ENCODE measurements at places on chromosomes 2 and 18.
A peak's percentile ranks its signal among the peaks of the same experiment; 100 is the strongest.

DNA sequence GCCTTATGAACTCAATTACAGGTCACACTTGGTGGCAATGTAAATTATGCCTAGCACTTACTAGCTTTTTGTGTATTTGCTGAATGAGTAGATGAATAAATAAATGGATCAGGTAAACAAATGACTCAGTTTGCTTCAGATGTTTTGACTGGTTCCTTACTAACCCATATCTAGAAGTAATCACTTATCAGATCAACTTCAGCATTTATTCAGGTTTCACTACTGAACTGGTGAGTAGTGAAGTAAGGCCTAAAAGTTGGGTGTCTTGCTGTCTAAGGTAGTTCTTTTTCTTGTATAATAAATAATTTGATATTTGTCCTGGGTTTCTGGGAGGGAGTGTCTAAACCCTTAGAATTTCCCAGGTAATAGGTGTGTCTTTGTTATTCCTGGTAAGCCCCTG lies 205.0 kb downstream of the UXS1 start:
- DNase-seq = no peak

DNA sequence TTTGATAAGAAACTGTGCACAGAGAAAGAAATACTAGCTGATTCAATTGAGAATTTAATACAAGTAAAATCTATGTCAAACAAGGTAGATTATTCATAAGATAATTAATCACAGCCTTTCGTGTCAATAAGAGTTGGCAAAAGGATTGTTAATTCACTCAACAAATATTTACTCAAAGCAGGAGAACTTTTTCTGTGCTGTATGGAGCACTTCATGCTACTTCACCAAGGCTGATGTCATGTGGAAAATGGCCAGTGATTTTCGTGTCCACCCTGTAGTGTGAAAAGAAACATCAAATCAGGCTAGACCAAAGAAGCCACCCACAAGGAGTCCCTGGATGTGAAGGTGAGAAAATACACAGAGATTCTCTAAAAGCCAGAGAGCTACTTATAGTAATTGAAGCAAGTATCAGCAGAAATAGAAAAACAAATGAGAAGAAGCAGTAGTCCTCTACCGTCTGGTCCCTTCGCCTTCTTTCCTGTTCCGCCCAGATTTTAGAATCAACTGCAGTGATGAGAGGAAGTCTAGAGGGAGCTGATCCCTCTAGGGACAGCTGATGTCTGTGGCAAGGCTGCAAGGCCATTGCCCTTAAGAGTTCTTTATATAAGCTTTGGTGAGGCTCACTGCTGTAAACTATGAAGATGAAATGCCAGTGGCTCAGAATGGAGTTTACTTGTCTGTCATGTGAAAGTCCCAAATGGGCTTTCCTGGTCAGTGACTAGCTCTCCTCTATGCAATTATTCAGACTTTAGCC lies 201.3 kb upstream of the APCDD1 start:
- no peak for DNase-seq

GRCh38 chr2:188596054-188596453 lies 304.4 kb downstream of the GULP1 start:
- DNase-seq = no peak

GRCh38 chr2:117762454-117762853 lies 52.0 kb upstream of the DDX18 start:
- DNase-seq = no peak

- no peak for DNase-seq
Observed at GRCh38 chr2:96656540-96656939, 14.0 kb downstream of the FER1L5 start.

- peak; percentile 0 for DNase-seq
Observed at GRCh38 chr2:238107525-238108422, 7.6 kb downstream of the ESPNL start.

DNA sequence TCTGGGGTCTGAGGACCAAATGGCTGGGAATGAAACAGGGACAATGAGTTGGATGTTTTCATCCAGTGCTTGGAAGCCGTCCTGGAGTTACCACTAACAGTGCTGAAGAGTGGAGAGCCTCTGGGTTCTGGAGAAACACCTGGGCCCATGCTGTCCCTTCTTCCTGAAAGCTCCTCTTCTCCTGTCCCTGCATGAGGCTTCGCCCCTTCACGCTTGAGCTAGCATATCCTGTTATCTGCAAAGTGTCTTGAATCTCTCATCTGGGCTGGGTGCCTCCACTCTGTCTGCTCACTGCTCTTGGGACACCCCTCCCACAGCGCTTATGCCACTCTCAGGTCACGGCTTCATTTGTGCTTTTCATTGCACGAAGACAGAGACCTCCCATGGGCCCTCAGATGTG lies 154.5 kb downstream of the MYCN start:
- no peak for DNase-seq

DNA sequence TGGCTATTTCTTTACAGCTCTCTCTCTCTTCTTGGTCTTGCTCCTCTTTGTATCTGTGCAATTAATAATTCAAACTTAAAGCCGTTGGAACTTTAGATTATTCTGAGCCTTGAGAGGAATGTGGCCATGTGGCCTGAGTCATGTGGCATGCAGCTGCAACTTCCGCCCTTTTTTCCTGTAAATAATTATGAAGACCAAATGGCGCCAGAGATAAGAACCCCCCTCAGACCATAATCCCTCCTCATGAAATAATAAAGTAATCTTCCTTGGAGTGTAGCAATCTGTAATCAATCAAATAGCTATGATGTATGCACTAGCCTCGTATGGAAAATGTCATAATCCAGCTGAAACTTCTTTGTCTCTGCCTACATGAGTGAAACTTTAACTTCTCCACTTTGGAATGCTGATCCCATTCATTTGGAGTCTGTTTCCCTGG lies 13.5 kb upstream of the TWSG1 start:
- no peak for DNase-seq

DNA sequence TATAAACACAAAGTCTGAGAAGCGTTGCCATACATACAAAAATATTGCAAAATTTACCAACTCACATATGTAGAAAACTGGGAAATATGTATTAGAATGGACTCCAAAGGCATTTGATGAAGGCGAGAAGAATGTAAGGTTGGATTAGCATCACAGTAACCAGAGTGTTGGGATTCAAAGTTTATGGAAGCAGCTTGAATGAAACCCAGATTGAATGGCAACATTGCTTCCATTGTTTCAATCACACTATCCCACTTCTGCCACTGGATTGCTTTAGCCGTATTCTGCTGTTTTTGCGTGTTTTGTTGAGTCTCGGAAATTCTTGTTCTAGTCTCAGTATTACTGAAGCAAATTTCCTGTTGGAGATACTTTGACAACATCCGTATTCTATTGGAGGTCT lies 609.0 kb upstream of the LRATD1 start:
- no peak for DNase-seq

GRCh38 chr2:68365087-68365486 lies at the start of gene PLEK:
Gene PLEK (plus strand): TSS chr2:68365282. CDS start chr2:68365352, 70 bp downstream.
- DNase-seq = no peak

DNA sequence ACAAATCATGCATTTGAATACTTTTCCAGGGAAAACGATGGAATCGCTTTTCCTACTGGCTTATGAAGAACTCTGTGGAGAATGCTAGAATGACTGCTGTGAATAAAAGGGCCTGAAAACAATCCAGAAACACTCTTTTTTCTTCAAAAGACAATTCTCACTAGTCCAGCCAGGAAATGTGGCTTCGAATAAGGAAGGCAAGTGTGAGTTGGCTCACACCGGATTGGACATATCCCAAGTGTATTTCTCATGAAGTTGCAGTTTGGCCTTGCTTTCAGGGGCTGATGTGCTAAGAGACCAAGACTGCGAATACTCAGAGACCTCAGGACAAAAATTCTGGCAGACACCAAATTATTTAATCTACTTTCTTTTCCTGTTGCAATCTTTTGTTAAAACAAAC lies 54.1 kb downstream of the FIGN start:
- no peak for DNase-seq

DNA sequence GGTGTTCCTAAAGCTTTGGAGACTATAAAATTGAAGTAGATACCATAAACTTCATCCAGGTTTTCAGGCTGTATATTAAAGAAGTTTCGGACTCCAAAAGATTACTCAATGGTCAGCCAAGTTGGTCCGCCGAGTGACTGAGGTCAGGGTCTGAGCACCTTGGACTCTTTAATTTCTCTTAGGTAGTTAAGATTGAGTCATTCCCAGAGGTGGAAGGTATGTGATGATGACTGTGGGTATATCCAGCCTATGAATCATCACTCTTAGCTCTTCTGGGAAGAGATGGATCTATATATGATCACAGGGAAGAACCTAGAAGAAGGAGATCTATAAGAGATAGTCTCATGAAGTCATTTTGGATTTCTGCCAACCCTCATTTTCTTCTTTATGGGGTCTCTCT lies 3.3 kb downstream of the ITGA6 start:
- DNase-seq = no peak

DNA sequence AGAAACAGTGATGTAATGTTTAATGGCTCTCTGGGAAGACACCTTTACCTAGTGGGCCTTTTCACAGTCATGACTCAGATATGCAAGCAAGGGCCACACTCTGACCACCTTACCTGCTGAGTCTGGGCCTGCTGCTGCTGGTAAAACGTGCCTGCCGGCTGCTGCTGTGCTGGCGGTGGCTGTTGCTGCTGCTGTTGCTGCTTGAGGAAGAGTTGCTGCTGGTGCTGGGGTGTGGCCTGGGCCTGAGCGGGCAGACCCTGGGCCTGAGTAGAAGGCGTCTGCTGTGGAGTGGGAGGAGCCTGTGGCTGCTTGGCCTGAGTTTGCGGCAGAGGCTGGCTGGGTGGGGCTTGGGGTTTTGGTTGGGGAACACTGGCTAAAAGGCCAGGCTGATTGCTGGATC lies 81.6 kb upstream of the NFU1 start:
- no peak for DNase-seq

GRCh38 chr2:237205561-237205971 lies 119.9 kb downstream of the COPS8 start:
- no peak for DNase-seq

- DNase-seq = no peak
Observed at GRCh38 chr2:45968946-45969584, 317.6 kb downstream of the PRKCE start.

DNA sequence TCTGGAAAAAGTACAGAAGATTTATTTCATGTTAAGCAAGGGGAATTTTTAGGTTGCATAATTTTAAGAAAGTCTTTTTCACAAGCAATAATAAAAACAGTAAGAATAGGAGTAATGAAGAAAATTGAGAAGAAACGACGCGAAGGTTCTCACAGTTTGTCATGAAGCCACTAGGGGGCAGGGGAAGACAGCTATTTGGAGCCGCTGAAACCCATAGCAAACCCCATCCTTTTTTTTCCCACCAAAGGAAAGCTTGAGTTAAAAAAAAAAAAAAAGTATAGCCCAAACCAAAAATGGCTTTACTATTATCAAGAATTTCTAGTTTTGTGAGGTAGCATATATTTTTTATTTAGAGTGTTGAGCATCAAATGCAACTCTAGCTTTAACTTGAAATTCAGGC lies 300.9 kb downstream of the PHLPP1 start:
- DNase-seq = no peak

DNA sequence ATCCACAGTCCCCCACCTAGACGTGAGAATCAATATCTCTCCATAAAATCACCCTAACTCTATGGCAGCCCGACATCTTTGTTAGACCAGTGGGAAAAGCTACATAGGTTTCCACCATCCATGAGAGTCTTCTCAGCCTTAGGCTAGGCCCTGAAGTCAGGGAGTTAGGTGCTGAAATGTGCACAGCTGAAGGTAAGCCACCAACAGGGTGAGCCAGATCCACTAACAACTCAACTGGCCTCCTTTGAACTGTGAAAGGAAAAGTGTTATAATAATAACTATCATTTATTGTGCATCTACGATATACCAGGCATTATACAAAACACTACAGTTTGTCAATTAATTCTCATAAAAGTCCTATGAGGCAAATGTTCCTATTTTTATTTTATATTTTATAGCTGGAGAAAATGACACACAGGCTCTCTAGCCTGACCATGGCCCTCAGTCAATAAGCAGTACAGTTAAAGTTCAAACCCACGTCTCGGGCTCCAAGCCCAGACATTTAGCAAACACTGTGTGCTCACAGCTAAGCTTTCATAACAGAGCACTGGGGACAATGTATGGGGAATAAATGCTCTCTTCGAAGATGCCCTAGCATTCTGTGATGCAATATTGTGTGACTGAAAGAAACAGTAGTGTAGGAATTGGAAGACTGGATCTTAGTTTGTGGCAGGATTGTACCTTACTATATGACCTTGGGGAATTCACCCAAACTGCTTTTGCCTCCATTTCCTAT lies 11.2 kb upstream of the CYP27C1 start:
- DNase-seq = no peak

DNA sequence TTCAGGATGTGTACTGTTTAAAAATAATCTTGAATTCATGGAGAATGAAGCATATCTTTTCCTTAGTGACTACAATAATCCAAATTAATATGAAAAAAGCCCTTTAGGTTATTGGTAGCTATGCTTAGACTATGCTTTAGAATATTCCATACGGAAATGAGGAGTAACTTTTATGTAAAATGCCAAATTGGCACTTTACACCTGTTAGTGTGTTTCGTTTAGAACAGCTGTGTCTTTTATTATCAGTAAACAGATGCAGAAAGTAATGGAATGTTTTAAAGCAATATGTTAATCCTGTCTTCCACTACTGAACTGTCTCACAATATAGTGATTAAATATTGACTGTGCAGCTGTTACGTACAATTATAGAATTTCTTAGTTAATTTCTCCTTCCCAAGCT lies 129.6 kb downstream of the PMS1 start:
- DNase-seq = no peak

GRCh38 chr2:25228848-25229278 lies 60.5 kb upstream of the POMC start:
- DNase-seq = no peak

DNA sequence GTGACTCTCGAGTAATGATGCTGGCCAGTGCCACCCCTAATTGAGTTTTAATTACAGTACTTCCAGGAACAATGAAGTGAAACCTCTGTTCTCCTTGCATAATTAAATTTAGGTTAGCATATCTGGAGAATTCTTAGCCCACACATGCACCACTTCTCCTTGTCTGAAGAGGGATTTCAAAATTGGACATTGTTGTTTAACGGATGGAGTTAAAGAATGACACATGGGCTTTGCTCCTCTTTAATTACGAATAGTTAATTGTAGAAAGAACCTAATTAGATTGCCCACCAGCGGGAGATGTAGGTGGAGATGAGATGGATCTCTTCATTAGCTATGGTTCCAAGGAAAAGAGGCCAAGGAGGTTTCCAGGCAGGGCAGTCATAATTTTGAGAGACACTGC lies 33.1 kb upstream of the EN1 start:
- DNase-seq = no peak

- no peak for DNase-seq
Observed at GRCh38 chr18:24725644-24726415, 265.4 kb downstream of the HRH4 start.

DNA sequence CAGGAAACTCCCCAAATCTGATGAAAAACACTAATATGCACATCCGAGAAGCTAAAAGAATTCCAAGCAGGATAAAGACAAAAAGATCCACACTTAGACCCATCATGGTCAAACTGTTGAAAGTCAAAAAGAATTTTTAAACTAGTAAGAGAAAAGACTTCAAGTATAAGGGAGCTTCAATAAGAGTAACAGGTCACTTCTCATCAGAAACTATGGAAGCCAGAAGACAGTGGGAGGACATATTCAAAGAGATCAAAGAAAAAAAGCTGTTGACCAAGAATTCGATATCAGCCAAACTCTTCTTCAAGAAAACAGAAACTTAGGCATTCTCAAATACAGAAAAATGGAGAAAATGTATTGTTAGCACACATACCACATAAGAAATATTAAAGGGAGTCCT lies 50.4 kb downstream of the ZC3H8 start:
- DNase-seq = no peak

GRCh38 chr2:165239230-165239629 lies at the start of gene SCN2A:
Gene SCN2A (plus strand): TSS chr2:165239414. CDS start chr2:165295824, 56,410 bp downstream.
- no peak for DNase-seq

- DNase-seq = no peak
Observed at GRCh38 chr2:68745006-68745405, 10.4 kb downstream of the ARHGAP25 start.

- DNase-seq = no peak
Observed at GRCh38 chr2:127053731-127054603, 53.0 kb downstream of the BIN1 start.
